ENCODE measurements at places on chromosomes 4 and X.
A peak's percentile ranks its signal among the peaks of the same experiment; 100 is the strongest.

DNA sequence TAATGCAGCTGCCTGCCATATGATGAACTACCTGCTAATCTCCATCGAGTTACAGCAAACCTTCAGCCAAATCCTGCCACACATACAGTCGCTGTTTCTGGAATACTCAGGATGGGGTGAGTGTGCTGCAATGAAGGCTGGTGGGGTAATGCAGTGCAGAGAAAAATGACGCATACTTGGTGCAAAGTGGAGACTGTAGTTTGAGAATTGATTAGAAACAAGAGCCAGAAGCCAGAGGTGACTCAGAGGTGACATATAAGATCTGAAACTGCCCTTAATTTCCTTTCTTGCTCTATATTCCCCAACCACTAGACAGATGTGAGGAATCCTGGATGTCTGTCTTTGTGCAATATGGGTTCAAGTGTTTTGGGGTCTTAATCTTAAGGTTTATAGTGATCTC is 22.0 kb downstream of the C4orf54 start:
- no peak overlapping the region for H3K4me3 ChIP-seq
- H3K4me1 ChIP-seq, result no peaks in the 10 kb centered on the region
- H3K27me3 ChIP-seq, result no peaks in the 10 kb centered on the region
- H3K36me3 ChIP-seq, result no peaks in the 10 kb centered on the region

DNA sequence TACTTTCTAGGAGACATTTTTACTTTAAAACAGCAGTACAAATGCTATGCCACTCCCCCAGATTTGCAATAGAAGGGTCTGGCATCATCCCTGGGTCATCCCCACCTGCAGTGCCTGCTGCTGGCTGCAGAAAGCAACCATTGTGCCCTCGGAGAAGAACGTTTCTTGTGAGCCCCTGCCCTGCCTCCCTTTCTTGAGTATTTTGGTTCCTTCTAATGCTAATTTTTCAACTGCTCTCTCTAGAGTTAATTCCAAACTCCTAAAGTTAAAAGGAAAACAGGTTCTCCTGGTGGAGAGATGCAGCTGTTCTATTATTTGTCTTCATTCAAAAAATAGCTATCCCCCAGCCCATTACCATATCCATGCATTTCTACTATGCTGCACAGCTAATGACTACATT is 107.1 kb downstream of the IDS start:
- H3K36me3 ChIP-seq, result no peaks in the 10 kb centered on the region
- no peaks in the 10 kb centered on the region for H3K4me1 ChIP-seq
- DNase-seq, result no peak
- H3K27ac ChIP-seq, result no peak overlapping the region
- no peak overlapping the region for H3K4me3 ChIP-seq
- no peaks in the 10 kb centered on the region for H3K27me3 ChIP-seq

DNA sequence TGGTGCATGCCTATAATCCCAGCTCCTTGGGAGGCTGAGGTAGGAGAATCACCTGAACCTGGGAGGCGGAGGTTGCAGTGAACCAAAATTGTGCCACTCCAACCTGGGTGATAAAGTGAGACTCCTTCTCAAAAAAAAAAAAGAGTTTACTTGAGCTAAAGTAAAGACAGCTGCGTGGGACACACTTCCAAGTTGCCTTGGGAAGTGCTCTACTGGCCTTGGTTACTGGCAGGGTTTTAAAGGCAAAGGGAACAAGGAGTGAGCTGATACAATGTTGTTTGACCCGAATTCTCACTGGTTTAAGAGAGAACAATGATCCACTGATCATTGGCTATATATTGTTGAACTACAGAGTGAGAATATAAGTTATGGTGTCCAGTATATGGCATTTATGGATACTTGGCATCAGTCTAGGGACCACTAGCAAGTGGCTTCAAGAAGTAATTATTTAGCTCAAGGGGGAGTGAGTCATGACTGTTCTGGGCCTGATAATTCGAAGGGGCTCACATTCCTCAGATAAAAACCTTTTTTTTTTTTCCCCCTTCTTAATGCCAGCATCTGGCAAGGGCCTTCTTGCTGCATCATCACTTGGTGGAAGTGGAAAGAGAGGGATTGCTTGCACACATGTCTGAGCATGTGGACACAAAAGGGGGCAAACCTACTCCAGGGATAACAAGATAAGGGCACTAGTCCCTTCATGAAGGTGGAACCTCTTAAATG is 32.3 kb downstream of the GRK4 start:
- H3K4me1 ChIP-seq, result no peaks in the 10 kb centered on the region
- no peak for DNase-seq
- no peaks in the 10 kb centered on the region for H3K36me3 ChIP-seq
- H3K27ac ChIP-seq, result no peak overlapping the region
- no peak overlapping the region for H3K4me3 ChIP-seq

DNA sequence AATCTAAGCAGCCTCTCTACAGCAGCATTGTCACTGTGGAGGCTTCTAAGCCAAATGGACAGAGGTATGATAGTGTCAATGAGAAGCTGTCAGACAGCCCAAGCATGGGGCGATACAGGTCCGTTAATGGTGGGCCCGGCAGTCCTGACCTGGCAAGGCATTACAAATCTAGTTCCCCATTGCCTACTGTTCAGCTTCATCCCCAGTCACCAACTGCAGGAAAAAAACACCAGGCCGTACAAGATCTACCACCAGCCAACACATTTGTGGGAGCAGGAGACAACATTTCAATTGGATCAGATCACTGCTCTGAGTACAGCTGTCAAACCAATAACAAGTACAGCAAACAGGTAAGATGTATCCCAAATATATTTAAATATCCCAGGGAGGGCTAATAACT is 4.1 kb downstream of the PCDH7 start:
- no peaks in the 10 kb centered on the region for H3K36me3 ChIP-seq
- H3K27ac ChIP-seq, result no peak overlapping the region
- peaks cover 14% of the 10 kb centered on the region for H3K4me1 ChIP-seq

- no peak overlapping the region for H3K27ac ChIP-seq
- H3K36me3 ChIP-seq, result no peaks in the 10 kb centered on the region
- DNase-seq, result no peak
- H3K4me1 ChIP-seq, result peaks cover 5% of the 10 kb centered on the region
- H3K27me3 ChIP-seq, result no peaks in the 10 kb centered on the region
Measured at GRCh38 chr4:98508829-98509598, 149.4 kb downstream of the TSPAN5 start.

DNA sequence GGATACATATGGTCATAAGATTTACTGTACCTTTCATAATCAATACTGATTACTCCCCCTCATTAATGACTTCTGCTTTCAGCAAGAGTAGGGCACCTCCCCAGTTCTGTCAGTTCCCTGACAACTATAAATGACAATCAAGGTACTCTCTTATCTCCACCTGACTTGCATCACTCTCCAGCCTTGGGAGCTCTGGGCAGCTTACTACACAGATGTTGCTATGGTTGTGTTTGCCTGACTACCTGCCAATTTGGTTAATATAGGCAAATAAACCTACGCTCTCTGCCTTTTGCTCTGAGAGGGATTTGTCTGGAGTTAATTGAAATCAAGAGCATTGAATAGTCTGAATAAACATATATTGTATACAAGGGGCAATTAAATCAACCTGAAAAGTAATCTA is 22.8 kb upstream of the MAP7D3 start:
- no peaks in the 10 kb centered on the region for H3K4me1 ChIP-seq
- no peaks in the 10 kb centered on the region for H3K36me3 ChIP-seq

DNA sequence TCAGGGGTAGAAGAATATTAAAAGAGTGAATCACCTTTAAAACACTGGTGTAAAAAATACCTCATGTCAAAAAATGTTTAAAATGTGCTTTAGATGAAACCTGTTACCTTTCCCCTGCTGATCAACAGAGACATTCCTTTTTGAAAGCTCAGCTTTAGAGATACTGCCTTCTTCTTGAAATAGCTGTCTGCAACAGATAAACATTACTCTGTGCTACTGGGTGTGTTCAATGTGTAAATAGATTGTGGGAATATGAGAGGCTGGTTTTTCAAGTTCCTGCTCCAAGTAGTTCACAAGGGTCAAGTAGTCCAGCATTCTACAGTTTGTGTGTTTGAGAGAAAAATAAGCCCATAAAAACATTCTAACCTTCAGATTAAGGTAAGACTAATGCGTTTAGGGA is at the start of gene SYTL5:
TSS of gene SYTL5 (plus strand) at position 263 of the 400 bp plus-strand sequence. CDS start 27,337 bp downstream, outside the sequence.
- H3K27me3 ChIP-seq, result no peaks in the 10 kb centered on the region
- no peaks in the 10 kb centered on the region for H3K36me3 ChIP-seq
- H3K4me3 ChIP-seq, result no peak within 1 kb of the TSS
- DNase-seq, result peak; percentile 72
- H3K27ac ChIP-seq, result peak within 1 kb of the TSS; percentile 70
- H3K4me1 ChIP-seq, result peaks cover 3% of the 10 kb centered on the region

- H3K4me1 ChIP-seq, result peaks cover 20% of the 10 kb centered on the region
- peak; percentile 46 for DNase-seq
- H3K27ac ChIP-seq, result no peak overlapping the region
- H3K27me3 ChIP-seq, result no peaks in the 10 kb centered on the region
Measured at GRCh38 chr4:73613130-73613529, 7.1 kb downstream of the RASSF6 start.

DNA sequence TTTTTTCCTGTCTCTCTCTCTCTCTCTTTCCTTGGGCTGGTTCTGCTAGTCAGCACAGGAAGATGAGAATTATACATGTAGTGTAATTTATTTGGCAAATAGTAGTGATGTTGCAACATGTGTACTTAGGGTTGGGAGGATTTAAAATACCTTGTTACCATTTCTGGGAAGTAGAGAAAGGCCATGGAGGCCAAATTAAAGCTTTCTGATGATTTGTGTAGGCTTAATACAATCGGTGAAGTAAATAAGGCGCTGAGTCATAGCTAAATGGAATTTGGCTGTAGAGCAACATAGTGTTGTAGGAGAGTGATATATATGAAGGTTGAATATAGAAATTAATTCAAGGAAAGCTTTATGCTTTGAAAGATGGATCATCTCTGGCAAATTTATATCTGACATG is 295.3 kb downstream of the GRID2 start:
- H3K27ac ChIP-seq, result no peak overlapping the region
- H3K4me1 ChIP-seq, result no peaks in the 10 kb centered on the region
- DNase-seq, result no peak
- H3K36me3 ChIP-seq, result no peaks in the 10 kb centered on the region
- H3K4me3 ChIP-seq, result no peak overlapping the region
- no peaks in the 10 kb centered on the region for H3K27me3 ChIP-seq

GRCh38 chr4:88041626-88042025 is 34.2 kb downstream of the PKD2 start:
- no peaks in the 10 kb centered on the region for H3K27me3 ChIP-seq
- peaks cover 11% of the 10 kb centered on the region for H3K4me1 ChIP-seq
- H3K36me3 ChIP-seq, result peaks cover 64% of the 10 kb centered on the region

GRCh38 chrX:119605464-119606279 is 552 bp downstream of the NKRF start:
- H3K4me3 ChIP-seq, result peak overlapping the region; percentile 85
- H3K36me3 ChIP-seq, result no peaks in the 10 kb centered on the region
- peak; percentile 35 for DNase-seq

DNA sequence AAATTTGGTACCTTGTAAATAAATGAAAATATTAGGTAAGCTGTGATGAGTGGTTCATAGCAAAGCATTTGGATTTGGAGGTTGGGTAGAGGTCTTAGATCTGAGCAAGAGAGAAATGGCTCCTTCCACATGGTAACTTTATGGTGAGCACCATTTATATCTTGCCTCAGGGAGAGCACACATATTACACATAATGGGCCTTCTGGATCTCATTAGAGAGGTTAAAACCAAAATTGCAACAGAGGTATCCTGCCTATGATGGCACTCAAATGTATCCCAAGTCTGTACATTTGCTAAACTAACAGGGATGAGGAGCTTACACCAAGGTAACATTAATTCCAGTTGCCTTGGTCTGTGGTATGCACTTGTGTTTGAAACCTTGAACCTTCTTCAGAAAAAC is 87.1 kb upstream of the PUDP start:
- H3K27me3 ChIP-seq, result no peaks in the 10 kb centered on the region
- no peak overlapping the region for H3K4me3 ChIP-seq
- H3K4me1 ChIP-seq, result no peaks in the 10 kb centered on the region

- no peak overlapping the region for H3K27ac ChIP-seq
- no peak overlapping the region for H3K4me3 ChIP-seq
- no peaks in the 10 kb centered on the region for H3K36me3 ChIP-seq
- H3K27me3 ChIP-seq, result no peaks in the 10 kb centered on the region
- no peak for DNase-seq
- H3K4me1 ChIP-seq, result no peaks in the 10 kb centered on the region
Measured at GRCh38 chr4:176031922-176032321, 33.7 kb upstream of the WDR17 start.

DNA sequence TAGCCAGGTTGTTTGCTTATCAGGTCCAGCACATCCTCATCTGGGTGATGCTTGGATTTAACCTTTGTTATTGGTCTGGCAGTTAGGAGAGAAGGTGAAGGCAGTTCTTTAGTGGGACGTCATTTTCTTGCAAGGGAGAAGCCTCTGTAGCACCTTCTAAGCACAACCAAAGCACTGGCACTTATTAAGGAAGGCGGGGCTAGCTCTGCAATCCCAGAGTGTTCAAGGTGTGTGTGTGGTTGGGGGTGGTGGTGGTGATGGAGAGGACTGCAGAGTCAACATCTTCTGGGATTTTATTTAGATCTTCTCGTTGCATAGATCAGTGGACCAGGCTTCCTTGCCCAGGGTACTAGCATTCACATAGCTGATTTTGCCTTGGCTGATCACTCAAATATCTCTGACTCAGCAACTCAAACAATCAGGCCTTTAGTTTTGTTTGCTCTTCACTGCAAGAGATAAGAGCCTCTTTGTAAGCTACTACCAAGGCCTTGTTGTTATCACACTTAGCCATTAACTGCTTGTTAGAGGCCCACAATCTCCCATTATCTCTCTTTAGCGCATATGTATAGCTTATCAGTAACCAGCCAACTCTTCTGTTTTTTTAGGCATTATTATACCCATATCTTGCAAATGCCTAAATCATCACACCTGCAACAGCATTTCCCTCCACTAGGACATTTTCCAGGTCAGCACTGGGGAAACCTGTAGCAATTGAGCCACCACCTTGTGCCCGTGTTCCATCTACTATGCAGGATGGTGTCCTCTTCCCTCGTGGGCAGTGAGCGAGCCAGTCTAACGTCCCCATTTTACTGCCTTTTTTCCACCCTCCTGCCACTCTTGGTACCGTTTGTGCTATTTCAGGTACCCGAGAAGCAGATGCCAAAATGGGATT is 36.5 kb upstream of the LINC00632 start:
- H3K27ac ChIP-seq, result no peak overlapping the region
- H3K4me1 ChIP-seq, result no peaks in the 10 kb centered on the region
- H3K4me3 ChIP-seq, result no peak overlapping the region
- H3K27me3 ChIP-seq, result no peaks in the 10 kb centered on the region
- H3K36me3 ChIP-seq, result no peaks in the 10 kb centered on the region

DNA sequence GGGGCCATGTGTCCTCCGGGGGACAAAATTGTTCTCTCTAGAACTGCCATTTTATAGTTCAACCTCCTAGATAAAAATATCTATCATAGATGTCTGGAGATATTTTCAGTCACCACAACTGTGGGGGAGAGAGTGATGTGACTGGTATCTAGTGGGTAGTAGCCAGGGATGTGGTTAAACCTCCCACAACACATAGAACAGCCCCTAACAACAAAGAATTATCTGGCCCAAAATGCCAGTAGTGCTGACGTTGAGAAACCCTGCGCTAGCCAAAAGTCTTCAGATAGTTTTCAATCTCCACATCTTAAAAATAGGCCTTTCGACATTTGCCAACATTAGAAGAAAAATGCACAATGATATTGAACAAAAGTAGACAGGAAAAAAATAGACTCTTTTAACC is 19.0 kb upstream of the SUPT20HL2 start:
- no peaks in the 10 kb centered on the region for H3K27me3 ChIP-seq
- H3K27ac ChIP-seq, result no peak overlapping the region
- H3K4me1 ChIP-seq, result no peaks in the 10 kb centered on the region
- DNase-seq, result no peak
- no peak overlapping the region for H3K4me3 ChIP-seq

- DNase-seq, result no peak
- no peaks in the 10 kb centered on the region for H3K4me1 ChIP-seq
- no peak overlapping the region for H3K27ac ChIP-seq
- H3K27me3 ChIP-seq, result no peaks in the 10 kb centered on the region
- no peaks in the 10 kb centered on the region for H3K36me3 ChIP-seq
Measured at GRCh38 chr4:123884922-123885321, 488.3 kb downstream of the SPRY1 start.

Measured in large intestine (tissue), 12 donors.